ENCODE measurements at places on chromosomes 6 and 20.

DNA sequence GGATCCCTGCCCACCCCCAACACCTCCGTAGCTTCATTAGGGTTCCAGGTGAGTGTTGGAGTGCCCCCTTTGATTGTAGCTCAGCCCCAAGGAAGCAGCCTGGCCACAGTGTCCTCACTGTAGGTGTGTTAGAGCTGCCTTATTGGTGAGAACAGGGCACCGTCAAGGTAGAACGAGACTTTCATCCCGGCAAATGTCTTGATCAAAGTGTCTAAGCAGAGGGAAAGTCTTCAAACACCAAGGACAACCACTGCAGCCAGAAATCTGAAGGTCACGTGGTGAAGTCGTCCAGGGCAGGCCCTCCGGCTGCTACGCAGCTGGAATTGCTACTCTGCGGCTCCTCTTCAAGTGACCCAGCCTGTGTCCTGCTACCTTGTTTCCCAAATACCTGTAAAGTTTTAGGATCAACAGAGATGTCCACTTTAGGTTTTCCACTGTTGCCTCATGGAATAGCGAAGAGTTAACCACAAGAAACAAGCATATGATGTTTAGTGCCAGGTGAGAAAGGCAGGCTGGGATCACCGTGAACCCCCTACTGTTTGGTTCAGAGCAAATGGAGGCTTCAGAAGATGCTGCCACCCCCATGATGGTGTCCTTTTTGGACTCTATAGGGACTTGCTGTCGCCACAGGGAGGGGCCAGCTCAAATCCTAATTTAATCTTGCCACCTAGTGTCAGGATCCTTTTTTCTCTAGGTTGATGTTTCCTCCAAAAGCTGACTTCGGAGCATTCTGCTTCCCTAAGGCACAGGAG is 1.7 kb upstream of the DLL1 start:
- DNase-seq: no peak

DNA sequence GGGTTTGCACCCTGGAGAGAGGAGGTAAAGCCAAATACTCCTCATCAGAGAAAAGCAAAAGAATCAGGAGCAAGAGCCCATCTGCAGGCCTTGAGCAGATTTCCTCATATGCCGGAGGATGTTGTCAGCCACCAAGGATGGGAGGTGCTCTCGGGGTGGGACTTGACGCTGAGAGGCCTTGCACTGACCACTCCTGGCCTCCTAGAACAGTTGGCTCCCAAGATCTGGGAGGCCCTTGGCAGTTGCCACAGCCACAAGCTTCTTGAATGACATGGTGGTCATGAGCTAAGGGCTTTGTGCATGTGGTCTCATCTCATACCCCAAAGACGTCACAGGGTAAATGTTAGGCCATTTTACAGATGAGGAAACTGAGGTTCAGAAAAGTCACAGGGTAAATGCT is 75.2 kb upstream of the PMEPA1 start:
- DNase-seq: no peak

DNA sequence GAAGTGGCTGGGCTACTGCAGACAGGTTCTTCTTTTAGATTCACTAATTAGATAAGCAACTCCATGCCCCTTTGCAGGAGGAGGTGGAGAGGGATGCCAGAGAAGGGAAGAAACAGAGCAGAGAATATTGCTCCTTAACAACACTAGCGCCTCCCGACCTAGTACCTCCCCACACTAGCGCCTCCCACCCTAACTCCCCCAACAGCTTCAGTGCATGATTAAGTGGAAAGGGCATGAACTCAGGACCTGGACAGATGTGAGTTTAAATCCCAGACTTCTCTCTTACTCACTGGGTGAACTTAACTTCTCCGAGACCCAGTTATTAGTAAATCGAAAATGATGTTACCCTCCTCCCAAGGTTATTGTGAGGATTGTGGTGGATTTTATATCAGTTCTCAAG is 25.7 kb downstream of the STX11 start:
- no peak for DNase-seq

DNA sequence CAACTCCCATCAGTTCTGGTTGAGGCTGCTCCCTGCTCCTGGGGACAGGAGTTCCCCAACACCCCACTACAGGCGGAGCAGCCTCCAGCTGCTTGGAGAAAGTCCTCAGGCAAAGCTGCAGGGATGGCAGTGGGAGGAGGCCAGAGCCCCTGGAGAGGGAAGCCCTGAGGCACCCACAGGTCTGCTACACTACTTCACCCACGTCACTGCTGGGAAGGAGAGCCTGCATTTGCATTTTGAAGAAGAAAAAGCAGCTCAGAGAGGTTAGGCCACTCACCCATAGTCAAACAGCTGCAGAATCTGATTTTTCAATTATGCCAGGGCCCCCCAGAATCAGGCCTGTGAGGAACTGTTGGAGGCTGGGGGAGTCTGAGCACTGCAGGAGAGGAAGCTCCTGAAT is 17.2 kb downstream of the BFSP1 start:
- no peak for DNase-seq

- DNase-seq: no peak
Observed at GRCh38 chr20:58599966-58600365, 51.1 kb upstream of the STX16 start.

GRCh38 chr6:105991561-105992314 is 94.4 kb upstream of the PRDM1 start:
- no peak for DNase-seq

GRCh38 chr20:54103762-54104600 is 33.6 kb upstream of the BCAS1 start:
- DNase-seq: no peak

GRCh38 chr6:87799651-87800050 is 97.6 kb upstream of the AKIRIN2 start:
- no peak for DNase-seq

DNA sequence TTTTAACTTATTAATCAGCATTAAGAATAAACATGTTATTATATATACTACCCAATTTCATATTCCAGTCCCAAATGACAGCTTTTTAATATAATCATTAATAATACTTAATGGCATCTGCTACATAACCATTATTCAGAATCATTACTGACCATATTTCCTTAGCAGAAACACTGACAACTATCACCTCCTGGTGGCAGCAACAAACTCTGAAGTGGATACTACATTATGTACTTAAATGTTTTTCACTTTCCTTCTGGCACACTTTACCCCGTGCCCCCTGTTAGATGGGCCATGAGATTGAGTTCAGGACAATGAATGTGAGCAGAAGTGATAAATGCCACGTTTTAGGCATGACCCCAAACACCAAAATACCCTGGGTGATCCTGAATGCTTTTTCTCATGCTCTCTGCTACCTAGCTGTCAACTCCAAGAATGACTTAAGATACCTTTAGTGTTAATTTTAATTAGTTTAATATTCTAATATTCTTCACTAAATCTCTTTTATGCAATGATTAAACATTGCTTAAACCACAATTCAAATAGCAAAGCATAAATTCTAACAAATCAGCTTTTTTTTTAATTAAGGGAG is 77.1 kb downstream of the LMBRD1 start:
- no peak for DNase-seq

GRCh38 chr20:32792731-32793458 is 26.9 kb upstream of the MAPRE1 start:
- no peak for DNase-seq

GRCh38 chr6:53659458-53659857 is 6.1 kb downstream of the KLHL31 start:
- no peak for DNase-seq

DNA sequence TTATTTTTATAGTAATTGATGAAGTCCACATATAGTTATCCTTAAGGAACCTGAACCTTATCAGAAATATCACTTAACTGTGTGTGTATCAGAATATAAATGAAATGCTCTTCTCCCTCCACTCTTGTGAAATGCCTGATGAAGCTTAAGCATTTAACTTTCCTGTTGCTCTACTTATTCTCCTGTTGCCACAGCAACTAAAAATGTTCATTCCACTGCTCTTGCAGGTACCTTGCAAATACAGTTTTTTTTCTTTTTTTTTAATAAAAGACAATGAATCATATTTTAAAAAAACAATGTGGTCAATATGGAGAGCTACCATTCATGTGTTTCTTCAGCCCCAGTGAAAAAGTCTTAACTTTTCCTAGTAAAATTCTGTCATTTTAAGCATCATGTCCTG is 210.3 kb downstream of the RFPL4B start:
- no peak for DNase-seq

DNA sequence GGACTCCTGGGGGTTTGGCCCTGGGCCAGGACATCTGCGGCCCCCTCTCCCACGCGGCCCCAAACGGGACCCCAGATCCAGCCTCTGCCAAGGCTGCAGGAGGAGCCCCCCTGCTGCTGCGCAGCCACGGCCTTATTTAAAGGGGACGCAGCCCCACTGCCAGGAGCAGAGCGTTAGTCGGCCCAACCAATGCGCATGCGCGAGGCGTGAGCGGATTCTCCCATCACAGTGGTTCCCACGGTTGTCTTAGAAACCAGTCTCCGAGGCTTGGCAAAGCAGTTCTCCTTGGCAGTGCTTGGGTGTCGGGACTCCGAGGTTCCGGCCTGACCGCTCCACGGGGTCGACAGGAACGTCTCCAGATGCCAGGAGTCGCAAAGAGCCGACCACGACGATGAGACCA is 288.3 kb upstream of the ZNF337 start:
- no peak for DNase-seq

DNA sequence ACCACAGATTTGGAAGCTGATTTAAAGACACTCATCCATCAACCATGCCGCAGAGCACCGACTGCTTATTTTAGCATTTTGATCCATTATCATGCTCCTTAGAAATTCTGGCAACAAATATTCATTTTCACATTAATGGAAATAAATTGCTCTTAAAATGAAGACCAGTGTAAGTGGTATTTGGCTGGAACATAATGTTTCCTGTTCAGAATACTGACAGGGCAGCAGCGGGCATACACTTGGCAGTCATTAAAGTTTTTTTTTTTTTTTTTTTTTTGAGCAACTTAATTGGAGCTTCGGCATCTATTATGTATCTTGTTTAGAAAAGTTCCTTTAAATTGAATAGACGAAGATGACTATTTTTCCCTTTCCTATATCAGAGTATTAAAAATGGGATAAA is 47.4 kb downstream of the MAP3K5 start:
- no peak for DNase-seq

- no peak for DNase-seq
Observed at GRCh38 chr6:119479860-119480655, 130.5 kb upstream of the MAN1A1 start.

- no peak for DNase-seq
Observed at GRCh38 chr6:40426346-40427066, 160.7 kb downstream of the LRFN2 start.

GRCh38 chr6:22306741-22307466 is 10.1 kb upstream of the PRL start:
- no peak for DNase-seq

DNA sequence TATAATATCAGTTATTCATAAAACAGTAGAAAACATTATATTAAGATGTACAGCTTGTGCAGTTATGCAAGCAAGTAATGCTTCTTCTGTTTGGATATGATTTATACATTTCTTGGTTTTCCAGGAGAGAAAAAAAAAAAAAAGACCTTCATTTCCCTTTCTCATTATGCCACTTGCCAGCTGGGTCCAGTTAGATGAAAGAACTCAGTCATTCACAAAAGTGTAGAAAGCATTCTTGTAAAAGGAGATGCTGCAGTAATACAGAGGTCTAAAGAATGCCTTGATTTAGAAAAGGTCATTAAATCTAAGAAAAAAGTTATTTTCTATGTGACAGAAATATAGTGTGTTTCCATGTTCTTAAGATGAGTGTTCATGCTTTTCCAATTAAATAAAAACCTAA is 7.4 kb downstream of the PDE7B start:
- no peak for DNase-seq

DNA sequence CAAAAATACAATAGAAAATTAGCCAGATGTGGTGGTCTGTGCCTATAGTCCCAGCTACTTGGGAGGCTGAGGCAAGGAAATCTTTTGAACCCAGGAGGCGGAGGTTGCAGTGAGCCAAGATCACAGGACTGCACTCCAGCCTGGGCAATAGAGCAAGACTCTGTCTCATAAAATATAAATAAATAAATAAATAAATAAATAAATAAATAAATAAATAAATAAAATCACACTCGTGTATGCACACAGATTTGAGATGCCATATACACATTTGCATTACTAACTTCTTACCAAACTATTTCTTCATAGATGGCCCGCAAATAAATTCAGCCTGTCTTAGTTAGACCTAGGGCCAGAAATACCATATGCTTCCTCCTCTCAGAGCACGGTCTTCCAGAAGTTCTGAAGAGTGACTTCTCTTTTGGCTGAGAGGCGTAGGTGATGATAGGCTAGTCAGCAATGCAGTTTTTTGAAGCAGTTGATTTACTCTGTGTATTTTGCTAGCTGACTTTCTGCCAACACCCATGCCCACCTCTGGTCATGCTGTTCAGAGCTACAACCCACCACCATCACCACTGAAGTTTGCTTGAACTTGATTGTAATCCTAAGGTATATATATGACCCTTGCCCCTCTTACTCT is 150.1 kb downstream of the SASH1 start:
- DNase-seq: no peak

DNA sequence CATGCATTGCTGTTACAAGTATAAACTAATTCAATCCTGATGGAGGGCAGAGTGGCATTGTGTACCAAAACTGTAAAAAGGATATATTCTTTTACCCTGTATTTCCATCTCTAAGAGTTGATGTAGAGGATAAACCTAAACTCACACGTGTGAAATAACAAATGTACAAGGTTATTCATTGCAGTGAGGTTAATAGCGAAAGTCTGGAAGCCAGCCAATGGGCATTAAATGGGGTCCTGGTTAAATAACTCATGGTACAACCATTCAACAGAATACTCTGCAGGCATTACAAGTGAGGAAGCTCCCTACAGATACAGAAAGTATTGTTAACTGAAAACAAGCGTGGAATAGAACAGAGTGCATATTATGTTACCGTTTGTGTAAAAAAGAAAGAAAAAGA is 56.9 kb downstream of the BCAS1 start:
- no peak for DNase-seq

- DNase-seq: no peak
Observed at GRCh38 chr6:15837205-15837604, 174.4 kb upstream of the DTNBP1 start.

- no peak for DNase-seq
Observed at GRCh38 chr6:61203966-61204496, 1082.0 kb downstream of the KHDRBS2 start.

DNA sequence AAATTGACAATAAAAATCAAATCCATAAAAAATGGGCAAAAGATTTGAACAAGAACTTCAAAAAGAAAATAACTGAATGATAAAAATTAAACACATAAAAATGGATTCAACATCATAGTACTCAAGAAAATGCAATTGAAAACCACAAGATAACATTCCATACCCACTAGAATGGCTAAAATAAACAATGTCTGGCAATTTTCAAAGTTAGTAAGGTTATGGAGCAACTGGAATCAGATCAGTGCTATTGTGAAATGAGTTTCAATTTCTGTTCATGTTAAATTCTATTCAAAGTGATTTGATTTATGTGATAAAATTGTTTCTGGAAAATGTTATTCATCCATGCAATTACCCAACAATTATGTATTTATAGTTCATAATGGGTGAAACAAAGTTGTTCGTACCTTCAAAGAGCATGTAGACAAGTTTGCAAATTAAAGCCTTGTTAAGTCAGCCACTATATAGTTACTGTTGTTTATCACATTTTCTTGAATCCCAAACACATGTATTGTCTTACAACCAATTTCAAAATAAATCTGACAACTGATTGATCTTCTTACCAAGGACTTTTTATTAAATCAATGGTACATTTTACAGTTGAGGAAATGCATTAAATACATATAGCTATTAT is 151.5 kb upstream of the CENPW start:
- no peak for DNase-seq

- no peak for DNase-seq
Observed at GRCh38 chr6:47832386-47833100, 50.7 kb downstream of the OPN5 start.
